ENCODE measurements at places on chromosomes 1 and 21.

DNA sequence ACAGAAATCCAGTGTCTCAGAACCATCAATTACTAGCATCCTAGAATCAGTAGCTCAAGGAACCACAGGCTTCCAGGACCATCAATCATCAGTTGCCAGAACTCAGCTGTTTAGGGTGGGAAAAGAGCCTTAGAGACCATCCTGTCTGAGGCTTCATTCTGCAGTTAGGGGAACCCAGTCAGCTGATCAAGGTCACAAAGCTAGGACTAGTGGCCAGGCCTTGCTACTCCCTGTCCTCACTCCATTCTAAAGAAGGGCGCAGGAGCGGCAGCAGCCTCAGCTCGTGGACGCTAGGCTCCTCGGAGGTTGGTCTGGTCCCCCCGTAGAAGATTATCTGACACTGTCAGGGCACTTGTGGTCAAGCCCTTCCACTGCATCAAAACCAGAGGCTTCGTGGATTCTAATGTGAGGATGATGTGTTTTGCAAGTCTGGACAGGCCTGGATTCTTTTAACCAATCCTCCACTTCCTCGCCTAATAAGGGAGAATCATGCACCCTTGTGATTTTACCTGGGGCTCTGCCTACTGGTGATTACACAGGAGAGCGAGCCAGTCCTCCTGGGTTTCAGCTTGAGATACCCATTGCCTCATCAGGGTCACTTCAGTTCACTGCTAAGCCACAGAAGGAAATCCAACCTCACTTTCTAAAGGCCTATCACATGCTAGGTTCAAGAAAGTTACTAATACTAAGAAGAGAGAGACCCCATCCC is 41.7 kb upstream of the IFFO2 start:
- DNase-seq = peak; percentile 50

- DNase-seq = no peak
These were observed 114.4 kb downstream of the CLEC20A start for GRCh38 chr1:178382372-178382771.

GRCh38 chr1:66271216-66271903 is 262.6 kb upstream of the SGIP1 start:
- DNase-seq = peak; percentile 99

DNA sequence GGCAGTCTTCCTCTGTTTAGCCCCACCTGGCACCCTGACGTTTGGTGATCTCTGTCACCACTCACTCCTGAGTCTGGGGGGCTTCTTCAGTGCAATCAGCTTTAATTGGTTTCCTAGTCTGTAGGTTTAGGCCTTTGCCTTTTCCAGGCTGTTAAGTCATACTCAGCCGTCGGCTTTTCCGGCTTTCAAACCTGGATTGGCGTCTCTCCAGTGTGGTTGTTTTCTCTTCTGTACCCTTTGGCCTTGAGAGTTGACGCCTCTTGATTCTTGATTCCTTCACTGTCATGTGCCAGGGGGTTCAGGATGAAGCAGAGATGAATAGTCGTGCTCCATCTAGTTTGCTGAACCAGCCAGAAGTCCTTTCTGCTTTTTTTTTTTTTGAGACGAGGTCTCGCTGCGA is 24.9 kb downstream of the NCMAP start:
- DNase-seq = no peak

- DNase-seq = no peak
These were observed 54.4 kb upstream of the RIPK4 start for GRCh38 chr21:41821081-41821755.

- no peak for DNase-seq
These were observed 416.1 kb downstream of the MRPL39 start for GRCh38 chr21:25191141-25191540.

DNA sequence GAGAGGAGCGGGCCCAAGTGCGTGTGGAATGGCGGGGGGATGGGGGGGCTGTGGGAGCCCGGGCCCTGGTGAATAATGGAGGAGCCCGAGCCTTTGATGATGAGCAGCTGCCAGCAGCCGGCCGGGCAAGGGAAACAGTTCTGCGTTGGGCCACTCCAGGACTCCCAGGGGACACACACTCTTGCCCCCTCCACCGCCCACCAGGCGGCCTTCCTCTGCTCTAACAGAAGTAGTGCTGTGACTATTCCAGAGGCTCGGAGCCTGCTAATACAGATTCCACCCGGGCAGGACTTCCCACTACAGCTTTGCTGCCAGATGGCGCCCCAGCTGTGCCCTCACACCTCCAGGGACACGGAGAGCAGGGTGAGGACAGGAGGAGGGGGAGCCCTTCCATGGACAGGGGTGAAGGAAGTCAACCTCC is 48.2 kb upstream of the LRP8 start:
- no peak for DNase-seq

DNA sequence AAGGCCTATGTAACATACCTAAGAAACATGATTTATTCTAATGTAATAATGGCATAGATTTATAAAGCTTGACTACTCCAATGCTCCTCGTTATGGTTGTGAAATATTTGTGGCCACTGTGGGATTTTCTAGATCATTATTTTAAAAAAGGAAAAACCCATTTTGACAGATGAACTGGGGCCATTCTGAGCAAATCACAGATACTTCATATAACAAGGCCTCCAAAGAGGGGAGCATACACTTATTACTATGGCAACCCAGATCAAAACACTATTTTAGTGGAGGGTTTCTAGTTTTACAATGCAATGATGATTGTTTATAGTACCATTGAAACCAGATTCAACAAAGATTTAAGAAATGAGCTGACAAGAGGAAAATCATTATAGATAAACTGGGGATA is 346.6 kb downstream of the ZNF326 start:
- no peak for DNase-seq

GRCh38 chr1:2163205-2163604 is 31.4 kb downstream of the FAAP20 start:
- DNase-seq = no peak

DNA sequence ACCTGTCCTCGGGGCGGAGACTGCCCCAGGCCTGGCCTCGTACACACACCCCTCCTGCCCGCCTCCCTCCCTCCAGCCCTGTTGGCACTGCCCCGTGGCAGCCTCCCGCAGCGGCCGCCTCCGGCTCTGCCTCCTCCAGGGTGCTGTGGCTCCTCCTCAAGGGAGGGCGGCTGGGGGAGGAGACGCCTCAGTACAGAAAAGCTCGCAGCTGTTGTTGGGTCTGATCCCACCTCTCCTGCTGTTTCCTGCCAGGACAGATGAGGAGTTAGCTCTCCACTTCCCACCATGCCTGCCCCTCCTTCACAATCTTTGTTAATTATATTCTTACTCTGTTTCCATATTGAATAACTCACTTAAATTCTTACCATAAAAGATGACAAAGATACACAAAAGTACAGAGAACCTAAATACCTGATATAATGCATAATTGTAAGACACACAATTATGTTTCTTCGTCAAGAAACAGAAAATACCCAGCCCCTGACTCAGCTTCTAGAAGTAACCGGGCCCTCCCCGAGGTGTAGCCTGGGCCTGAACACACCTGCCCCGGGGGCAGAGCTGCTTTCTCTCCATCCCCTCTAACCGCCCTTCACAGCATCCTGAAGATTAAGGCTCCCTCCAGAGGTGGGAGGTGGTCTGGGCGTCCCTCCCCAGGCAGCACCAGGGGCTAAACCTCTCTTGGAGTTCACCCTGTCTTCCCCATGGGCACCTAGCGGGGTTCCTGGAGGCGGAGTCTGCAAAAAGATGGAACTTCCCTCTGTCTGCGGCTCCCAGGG is 30.6 kb upstream of the COL6A1 start:
- DNase-seq = peak; percentile 23

DNA sequence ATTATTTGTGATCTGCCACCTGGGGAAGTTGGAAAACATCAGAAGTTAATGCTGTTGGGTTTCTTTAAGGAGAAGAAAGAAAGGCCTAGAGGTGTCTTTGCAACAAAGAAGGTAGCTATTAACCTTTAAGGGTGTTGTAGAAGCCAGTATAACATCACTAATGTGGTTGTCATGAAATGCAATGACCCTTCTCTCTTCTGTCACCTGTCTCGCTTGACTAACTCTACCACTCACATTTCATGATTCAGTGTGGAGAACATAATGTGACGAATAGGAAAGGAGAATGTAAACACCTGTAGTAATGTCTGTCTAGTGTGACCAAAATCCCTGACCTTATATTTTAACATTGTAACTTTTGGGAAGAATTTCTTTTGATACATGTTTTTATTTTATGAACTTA is 211.7 kb upstream of the UBE2U start:
- DNase-seq = no peak

- peak; percentile 85 for DNase-seq
These were observed 192.3 kb downstream of the SLC45A1 start for GRCh38 chr1:8510041-8510823.

- DNase-seq = no peak
These were observed 54.6 kb upstream of the BMP8A start for GRCh38 chr1:39436842-39437241.

- DNase-seq = no peak
These were observed 73.1 kb upstream of the USP24 start for GRCh38 chr1:55288245-55288644.

GRCh38 chr1:78370356-78370755 is 120.4 kb upstream of the PTGFR start:
- peak; percentile 90 for DNase-seq

- peak; percentile 94 for DNase-seq
These were observed 100.0 kb downstream of the ABCA4 start for GRCh38 chr1:94020764-94021579.

DNA sequence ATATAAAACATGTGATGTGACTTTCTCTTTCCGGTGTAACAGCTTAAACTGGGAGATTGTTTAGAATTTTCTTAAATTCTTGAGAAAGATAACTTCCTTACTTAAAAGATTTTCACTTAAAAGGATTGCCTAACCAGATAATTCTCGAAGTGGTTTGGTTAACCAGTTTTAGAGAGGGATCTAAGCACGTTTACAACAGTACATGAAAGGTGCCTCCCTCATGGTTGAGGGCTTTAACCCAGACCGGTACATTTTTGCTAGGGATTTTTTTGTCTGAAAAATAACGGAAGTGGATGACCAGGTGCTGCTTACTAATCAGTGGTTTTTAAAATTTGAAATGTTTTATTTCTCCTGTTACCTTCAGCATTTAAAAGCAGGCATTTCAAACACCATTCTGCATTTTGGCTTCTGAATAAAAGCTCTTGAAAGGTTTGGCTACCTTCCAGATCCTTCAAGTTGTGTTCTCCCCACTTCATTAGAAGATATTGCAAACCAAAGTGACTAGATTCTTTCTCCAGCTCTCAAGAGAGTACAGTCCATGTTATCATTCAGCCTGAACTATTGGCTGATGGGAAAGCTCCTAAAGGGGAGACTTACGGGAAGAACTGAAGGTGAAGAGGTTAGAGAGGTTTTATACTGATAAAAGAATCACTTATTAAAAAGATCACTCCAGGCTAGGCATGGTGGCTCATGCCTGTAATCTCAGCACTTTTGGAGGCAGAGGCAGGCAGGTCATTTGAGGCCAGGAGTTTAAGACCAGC is 12.8 kb downstream of the S100PBP start:
- no peak for DNase-seq

DNA sequence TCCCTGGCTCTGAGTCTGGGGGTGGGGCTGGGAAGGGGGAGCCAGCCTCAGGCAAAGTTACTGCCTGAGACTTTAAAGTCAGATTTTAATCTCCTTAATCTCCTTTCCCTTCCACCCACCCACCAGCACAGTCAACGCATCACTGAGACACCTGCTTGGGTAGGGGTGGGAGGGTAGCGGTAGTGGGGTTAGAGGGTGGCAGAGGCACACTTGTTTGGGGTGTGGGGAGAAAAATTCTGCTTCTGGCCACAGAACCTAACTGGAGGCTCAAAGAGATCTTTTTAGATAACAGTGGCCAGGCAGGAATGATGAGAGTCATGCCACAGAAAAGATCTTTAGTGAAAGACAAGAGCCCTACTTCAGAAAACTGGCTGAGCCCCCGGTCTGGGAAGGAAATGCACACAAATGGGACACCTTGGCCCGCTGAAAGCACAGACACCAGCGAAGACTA is 44.1 kb downstream of the CD247 start:
- no peak for DNase-seq

DNA sequence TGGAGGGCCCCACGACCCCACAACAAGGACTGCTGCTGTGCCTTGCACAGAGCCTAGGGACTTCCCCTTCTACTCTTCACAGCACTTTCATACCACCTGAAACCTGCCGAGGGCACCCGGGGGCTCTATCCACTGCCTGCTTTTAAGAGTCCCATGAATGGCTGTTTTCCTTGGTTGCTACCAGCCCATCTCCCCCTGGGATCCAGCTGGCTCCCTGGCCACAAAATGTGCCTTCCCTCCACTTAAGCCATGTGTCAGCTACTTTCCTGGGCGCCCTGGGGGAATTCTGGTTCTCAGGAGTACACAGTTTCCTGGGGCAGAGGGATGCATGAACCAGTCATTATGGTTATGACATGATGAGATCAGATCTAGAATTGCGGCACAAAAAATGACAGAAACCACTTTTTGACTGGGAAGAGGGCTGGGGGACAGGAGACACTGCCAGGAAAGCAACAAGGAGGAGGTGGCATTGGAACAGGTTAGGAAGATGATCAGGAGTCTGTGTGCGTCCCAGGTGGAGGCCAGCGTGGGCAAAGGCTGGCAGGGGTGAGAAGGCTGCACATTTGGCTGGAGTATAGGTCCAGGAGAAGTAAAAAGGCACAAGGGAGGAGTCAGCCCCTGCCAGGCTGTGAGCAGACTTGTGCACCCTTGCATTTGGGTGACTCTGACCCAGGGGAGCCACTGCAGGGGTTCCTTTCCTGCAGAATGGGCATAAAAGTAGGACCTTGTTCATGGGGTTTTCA is 3.2 kb upstream of the TNFRSF8 start:
- no peak for DNase-seq

DNA sequence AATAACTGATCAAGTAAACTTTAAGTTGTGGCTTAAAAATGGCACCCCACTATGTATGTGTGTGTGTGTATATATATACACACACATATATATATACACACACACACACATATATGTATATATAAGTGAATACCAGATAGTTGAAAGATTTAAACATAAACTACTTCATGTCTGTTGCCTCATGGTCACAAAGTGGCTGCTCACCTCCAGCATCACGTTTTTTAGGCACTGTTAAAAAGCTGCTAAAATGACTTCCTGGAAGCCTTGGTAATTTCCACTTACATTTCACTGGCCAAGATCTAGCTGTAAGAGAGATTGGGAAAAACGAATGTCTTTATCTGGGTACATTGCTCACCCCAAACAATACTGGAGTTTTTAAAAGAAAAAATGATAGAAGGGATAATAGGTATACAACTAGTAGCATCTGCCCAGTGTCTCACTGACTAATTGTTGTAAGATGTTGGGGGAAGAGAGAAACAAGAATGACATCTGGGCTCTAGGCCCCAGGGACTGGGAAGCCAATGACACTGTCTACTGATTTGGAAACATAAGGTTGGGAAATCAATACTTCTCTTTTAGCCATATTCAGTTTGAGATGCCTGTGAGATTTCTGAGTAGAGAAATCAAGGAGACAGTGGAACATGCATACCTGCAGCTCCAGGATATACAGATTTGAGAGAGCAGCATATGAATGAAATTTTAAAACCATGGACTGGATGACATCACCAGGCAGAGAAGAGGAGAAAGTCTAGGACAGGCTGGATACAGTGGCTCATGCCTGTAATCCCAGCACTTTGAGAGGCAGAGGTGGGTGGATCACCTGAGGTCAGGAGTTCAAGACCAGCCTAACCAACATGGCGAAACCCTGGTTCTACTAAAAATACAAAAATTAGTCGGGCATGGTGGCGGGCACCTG is 42.8 kb downstream of the CLDN14 start:
- no peak for DNase-seq

- DNase-seq = peak; percentile 43
These were observed 15.0 kb upstream of the HMGN1 start for GRCh38 chr21:39363607-39364555.

- DNase-seq = peak; percentile 69
These were observed 7.1 kb upstream of the TPM3 start for GRCh38 chr1:154198756-154199562.

GRCh38 chr21:39098696-39099200 is 84.5 kb downstream of the PSMG1 start:
- no peak for DNase-seq

GRCh38 chr1:215421744-215422143 is 145.4 kb upstream of the KCTD3 start:
- DNase-seq = no peak

All from iris pigment epithelial cell (primary cell).